ENCODE measurements at places on chromosomes 12 and 14.
A peak's percentile ranks its signal among the peaks of the same experiment; 100 is the strongest.

DNA sequence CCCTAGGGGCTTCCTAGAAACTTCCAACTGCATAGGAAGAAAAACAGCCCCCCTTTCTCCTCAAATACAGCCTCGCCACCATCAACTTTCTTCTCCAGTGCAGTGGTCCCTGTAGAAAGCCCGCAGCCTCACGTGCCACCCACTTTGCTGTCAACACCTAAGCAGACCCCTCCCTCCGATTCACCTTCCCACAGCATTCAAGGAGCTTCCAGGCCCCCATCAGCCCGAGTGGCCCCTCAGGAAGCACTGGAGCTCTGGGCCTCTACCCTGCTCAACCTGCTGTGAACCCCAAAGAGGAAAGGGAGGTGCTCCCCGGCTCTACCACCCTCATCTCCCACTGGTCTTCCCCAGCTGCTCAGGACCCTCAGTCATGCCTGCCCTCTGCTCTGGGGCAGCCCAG lies 55.0 kb downstream of the RNF34 start:
- DNase-seq, result no peak

DNA sequence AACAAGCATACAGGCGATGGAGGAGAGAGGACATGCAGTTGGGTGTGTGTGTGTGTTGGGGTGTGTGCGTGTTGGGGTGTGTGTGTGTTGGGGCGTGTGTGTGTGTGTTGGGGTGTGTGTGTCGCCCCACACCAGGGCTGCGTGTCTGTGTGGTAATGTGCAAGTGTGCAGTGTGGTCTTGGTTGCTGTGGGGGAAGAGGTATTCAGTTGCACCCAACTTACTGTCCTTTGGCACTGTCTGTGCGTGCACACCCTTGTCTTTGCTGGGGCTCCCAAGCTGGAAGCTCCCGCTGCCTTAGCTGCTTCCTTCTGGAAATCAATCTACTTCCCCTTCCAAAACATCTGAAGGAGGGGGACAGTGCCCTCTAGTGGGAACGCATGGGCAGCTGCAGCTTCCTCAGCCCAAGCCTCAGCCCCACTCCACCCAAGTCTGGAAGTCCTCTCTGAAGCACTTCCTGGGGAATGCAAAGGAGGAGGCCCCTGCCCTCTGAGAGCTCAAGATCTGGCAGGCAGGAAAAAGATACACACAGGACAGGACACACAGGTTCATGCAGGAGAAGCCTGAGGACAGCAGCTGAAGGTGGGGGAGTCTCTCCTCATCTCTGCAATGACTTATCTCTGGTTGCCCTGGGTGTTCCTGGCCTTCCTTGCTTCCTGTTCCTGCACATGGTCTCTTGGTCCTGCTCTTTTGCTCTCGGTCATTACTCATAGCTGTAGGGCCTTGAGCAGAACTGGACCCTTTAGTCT lies 13.1 kb downstream of the ASIC1 start:
- DNase-seq, result peak; percentile 56

DNA sequence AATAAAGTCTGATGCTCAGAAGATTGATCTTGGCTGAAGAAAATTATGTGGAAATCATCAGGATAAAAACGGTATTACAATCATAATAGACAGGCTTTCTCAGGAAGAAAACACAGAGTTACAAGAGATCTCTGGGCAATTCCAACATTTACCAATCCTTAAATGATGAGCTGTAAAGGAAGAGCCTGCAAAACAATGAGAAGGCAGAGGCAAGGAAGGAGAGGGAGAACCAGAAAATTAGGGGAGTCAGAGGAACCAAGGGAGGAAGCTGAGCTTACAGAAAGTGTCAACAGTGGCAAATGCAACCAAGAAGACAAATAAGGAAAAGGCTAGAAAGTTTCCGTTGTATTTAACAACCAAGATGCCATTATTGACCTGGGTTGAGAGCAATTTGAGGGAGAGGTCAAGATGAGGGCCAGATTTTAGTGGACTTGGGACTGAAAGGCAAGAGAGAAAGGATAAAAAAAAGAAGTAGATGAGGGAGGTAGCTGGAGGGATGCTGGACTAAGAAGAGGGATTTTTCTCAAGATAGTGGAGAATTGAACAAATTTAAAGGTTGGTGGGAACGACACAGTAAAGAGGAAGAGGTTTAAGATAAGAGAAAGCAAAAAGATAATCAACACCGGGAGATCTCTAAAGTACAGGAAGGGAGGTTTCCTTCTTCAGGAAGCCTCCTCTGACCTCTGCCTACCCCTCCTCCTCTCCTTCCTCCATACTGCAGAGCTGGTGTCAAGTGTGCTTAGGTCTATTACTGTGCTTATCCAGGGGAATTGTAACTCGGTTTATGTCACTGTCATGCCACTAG lies 116.9 kb downstream of the DUSP6 start:
- no peak for DNase-seq

- no peak for DNase-seq
Measured at GRCh38 chr12:28108599-28108998, 81.7 kb upstream of the CCDC91 start.

DNA sequence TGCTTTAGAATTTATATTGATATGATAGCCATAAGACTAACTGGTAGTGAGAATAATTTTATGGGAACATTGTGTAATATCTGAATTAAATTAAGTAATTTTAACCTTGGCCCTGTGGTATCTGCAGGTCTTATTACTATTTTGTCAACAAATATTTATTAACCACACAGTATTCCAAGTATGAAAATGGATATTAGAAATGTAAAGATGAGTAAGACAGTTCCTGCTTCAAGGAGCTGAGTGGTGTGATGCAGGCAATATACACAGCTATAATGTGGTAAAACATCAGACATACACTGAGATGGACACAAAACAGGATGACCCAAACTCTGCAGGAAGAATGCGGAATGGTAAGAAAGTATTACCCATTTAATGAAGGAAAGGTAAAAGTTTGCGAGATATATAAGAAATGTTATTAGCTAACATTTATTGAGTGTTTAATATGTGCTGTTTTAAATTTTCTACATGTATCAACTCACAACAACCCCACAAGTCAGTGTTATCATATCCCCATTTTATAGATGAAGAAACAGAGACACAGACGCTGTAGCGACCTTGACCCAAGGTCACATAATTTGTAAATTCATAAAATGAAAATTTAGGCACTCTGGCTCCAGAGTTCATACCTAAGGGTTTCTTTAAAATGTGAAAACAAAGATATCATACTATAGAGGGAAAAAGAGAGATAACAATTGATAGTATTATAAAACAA lies 12.7 kb downstream of the ABCD2 start:
- no peak for DNase-seq

DNA sequence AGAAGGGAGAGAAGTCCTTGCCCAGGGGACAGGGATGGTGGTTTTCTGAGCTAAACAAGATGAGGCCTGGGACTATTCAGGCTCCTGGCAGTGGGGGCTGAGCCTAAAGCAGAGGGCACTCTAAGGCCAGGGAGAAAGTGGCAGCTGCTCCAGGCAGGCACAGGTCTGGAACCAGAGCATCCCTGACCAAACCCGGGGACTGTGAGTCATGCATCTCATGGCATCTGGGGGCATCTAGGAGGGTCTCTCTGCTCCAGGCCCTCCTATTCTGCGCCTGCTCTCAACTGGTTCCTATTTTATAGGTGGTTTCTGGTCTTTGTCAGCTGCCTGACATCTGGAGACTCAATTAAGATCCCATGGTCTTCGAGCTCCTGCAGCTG lies 11.6 kb downstream of the KRT7 start:
- no peak for DNase-seq

GRCh38 chr14:30193845-30194501 lies 266.3 kb upstream of the PRKD1 start:
- DNase-seq, result no peak

DNA sequence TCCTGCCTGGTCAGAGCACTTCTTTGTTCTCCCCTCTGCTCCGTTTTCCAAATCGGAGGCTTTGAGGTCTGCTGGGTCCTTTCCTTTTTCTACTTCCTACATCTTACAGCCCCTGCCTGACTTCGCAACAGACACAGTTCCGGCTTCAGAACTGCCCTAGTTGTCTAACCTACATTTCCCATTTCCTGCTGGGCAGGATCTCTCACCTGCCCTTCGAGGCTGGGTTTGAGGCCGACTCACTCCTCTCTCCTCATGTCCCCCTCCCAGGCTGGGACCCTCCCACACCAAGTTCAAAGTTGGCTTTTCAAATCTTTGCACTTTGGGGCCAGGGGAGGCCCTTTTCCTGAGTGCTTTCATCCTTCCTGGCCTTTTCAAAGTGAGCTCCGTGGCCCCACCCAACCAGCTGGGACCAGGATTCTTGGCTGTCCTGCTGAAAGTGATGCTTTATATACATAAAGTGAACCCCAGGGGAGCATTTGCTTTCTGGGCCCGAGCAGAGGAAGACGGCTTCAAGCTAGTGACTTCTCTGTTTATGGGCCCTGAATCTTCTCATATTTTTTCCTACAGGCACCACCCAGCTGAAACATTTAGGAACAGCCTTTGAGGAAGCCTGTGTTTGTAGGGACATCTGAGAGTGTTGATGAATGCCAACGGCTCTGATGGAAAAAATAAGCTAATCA lies 281.0 kb upstream of the CRY1 start:
- no peak for DNase-seq

GRCh38 chr14:72418806-72419205 lies 475.1 kb downstream of the DPF3 start:
- no peak for DNase-seq

DNA sequence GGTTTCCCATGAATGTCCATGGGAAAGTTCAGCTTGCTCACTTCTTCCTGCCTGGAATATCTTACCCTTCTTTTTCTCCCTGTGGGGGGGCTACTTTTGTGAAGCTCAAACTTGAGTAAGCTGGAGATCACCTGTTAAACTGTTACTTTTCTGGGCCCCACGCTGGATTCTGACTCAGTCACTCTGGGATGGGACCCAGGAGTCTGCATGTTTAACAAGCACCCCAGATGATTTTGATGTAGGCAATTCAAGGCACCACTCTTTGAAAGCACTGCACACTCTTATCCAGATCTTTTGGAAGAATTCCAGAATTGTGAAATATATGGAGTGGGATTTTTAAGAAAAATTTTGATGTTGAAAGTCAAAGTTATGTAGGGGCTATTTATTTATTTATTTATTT lies 46.3 kb upstream of the IGF1 start:
- DNase-seq, result no peak

DNA sequence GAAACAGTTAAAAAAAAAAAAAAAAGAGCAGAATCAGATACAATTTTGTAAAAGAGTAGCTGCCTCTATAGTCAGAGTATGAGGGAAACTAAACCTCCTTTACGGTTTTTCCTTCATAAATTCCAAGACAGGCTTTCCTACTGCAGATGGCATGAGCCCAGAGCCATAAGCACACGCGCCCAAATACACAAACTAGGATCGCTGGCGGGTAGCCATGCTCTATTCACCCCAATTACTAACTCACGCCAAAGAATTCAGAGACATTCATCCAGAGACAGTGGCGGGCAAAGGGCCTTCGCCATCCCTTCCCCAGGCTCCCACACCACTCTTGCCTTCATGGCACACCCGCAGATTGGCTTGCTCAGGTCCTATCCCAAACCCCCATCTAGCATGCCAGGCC lies 48.2 kb downstream of the MOK start:
- no peak for DNase-seq

DNA sequence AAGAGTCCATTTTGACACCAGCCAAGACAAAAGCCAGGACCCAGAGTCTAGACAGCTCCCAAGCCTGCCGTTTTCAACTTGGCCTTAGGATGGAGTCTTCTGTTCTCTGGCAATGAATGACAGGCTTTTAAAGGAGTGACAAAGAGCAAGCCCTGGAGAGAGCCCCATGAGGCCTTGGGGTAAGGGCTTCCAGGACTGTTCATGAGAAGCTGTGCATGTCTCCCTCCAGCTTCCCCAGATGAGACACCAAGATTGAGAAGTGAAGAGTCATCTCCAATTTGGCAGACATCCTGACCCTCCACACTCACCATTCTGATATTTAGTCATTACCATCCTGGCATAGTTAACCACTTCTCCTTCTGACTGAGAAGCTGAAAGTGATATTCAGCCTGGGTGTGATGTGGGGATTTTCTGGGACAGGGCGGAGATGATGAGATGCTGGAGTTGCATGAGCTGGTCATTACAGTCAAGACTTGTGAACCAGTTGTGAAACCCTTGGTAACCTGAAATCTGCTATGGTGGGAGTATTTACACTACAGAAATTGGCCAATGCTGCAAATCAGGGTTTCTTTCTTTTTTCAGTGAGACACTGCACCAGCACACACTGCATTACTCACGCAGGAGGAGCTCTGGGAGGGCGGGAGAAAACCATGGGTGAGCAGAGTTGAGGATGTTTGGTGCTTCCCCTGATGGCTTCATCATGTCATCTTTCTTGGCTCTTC lies 77.8 kb downstream of the VCPKMT start:
- DNase-seq, result no peak

GRCh38 chr14:65783576-65783975 lies 371.0 kb downstream of the FUT8 start:
- DNase-seq, result no peak

GRCh38 chr12:4951601-4952000 lies 41.9 kb downstream of the KCNA1 start:
- no peak for DNase-seq

DNA sequence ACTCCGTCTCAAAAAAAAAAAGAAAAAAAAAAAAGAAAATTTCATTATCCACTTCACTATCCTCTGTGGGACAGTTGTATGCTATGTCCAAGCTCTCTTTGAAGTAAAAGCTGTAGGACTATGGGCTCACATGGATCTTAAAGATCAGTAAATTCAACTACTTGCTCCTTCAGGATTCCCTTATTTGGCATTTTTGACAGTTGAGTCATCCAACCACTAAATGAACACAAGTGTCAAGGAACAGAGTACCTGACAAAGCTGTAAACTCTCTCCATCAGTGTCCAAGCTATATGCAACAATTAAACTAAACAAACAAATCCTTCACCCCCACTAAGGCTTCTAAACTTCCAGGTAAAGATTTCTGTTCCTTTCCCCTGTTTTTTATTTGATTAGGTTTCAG lies 177.0 kb downstream of the CEP128 start:
- no peak for DNase-seq

GRCh38 chr14:56801920-56802319 lies 8.4 kb downstream of the OTX2 start:
- DNase-seq, result no peak

- DNase-seq, result no peak
Measured at GRCh38 chr14:88323523-88324199, 592 bp upstream of the KCNK10 start.

DNA sequence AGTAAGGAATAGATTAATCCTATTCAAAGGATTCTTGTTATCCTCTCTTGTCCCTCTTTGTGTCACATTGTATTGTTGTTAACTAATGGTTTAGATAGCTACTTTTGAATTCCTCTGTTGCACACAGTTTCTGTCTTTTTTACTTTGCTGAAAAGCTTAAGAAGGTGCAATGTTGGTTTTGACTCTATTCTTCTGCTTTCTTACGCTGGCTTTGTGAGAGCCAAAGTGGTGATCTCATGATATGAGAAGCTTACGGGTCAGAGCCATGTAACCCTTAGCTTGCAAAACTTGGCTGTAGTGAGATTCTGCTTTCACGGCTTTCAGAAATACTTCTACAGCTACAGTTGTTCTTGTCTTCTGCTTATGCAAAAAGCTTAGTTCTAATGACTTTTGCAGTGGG lies 239.7 kb downstream of the TRHDE start:
- DNase-seq, result no peak

- DNase-seq, result no peak
Measured at GRCh38 chr12:99390707-99391106, 256.8 kb upstream of the GARIN6 start.

GRCh38 chr14:99758121-99758821 lies 34.9 kb upstream of the EML1 start:
- no peak for DNase-seq

Measured in stimulated activated CD8-positive, alpha-beta memory T cell treated with anti-CD3 and anti-CD28 coated beads, Interleukin-2, amount 100 ng/mL, for 1 hour (primary cell).